ENCODE measurements at places on chromosomes 7 and 10.

DNA sequence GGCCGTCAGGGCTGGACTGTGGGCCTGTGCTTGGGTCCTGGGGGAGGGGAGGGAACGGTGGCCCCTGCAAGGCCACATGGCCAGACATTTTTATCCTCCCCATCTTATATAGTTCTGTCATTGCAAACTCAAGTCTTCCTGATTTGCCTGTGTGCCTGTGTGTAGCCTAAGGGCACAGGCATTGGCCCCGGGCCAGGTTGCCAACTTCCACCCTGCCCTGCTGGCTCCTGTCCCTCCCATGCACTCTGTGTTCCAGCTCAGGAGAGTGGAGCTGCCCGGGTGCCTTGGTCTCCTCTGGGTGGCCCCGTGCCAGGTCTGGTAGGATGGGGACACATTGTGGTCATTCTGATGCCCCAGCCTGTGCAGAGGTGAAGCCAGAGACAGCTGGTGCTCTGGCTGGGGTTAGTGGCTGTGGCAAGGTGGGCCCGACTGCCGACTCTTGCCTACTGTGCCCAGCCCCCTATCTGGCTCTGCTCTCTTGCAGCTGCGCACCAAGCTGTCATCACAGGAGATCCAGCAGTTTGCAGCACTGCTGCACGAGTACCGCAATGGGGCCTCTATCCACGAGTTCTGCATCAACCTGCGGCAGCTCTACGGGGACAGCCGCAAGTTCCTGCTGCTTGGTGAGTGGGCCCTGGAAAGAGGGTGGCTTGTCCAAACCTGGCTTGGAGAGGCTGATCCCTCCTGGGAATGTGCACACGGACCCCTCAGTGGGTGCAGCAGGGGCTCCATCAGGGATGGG is 14.8 kb downstream of the NACAD start:
- no peak for DNase-seq

- DNase-seq, result no peak
These were observed 3.2 kb upstream of the CLDN4 start for GRCh38 chr7:73827567-73828106.

GRCh38 chr7:50560865-50561351 is 4.3 kb downstream of the DDC start:
- no peak for DNase-seq

DNA sequence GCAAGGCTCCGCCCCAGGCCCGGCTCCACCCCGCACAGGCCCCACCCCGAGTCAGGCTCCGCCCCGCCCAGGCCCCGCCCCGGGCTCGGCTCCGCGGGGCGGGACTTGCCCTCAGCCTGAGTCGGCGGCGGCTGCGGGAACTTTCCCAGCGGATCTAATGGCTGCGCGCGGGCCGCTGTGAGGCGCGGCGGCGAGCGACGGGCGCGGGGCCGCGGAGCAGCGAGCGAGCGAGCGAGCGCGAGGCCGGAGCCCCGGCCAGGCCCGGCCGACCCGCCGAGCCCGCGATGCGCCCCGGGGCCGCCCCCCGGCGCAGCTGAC is at the start of gene INPP5A:
Gene INPP5A, plus strand, starts transcription at position 104 of the 318 bp plus-strand sequence. CDS start 310 bp downstream, outside the sequence.
- no peak for DNase-seq

GRCh38 chr7:151856098-151856497 is 20.8 kb downstream of the PRKAG2 start:
- no peak for DNase-seq

DNA sequence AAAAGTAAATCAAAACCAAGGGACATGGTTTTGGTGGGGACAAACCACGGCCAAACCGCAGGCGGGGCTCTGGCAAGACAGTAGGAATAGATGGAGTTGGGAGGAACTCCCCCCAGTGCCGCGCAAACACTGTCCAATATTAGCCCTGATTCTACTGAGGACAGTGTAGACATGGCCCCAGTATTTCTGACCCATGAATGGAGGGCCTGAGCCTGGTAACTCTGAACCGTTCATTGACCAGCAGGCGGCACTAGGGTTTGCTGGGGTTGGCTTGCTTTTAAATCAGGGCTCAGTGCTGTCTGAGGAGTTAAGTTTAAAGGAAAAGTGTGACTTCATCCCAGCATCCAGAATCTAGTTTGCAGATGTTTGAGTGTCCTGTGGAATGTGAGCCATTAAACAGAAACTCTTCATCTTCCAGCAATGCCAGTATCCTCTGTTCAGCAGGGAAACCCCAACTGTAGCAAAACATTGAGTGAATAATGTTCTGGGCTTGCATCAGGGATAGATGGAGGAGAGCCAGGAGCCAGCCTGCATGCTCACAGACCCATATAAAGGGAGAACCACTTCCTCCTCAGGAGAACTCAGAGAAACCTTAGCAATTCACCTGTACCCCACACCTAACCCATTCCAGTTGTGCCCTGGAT is 147.4 kb upstream of the PRSS58 start:
- DNase-seq, result no peak

DNA sequence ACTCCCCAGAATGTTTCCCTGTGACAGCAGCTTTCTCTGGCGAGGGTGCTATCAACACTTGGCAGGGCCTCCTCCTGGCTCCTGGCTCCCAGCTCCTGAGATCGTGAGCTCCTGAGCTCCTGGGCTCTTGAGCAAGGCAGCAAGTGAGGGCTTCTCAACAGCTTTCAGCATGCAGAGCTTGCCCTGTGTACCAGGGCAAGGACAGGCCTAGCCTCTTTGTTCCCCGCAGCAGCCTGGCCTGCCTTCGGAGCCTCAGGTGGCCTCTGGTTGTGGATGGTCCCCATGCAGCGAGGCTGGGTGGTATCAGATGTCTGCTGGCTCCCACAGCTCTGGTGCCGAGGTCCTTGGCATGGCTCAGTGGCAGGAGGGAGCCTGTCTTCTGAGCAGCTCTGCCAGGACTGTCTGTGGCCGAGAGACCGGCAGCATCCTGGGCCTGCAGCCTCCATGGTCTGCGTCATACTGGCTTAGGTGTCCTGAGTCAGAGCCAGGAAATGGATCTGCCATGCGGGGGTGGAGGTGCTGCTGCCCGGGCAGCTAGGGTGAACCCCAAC is 44.2 kb downstream of the ZMIZ1 start:
- peak; percentile 74 for DNase-seq

DNA sequence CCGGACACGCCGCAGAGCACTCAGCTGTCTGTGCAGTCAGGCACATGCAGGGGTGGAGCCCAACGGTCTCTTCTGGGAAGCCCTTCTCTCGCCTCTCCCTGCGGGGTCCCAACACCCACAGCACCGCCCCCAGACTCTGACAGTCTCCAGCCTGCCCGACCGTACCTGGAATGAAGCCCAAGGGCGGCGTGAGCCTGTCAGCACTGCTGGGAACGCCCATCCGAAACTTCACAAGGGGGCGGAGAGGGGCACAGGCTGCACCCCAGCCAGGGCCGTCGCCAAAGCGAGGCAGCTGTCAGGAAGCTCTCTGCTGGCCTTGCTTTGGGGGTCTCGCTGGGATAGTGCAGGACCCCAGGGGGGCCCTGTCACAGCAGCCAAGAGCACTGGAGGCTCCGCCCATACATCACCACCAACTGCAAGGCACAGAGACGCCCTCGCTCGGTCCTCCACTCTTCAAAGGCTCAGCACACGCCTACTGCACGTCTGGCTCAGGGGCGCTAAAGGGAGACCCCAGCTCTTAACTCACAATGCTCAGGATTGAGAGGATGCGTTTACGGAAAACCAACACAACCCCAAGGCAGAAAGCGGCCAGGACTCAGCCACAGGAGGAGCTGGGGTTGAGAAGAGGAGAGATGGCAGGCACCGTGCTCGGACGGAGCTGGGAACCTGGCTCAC is 30.9 kb downstream of the MAD1L1 start:
- no peak for DNase-seq

GRCh38 chr7:37714606-37715005 is 31.0 kb downstream of the GPR141 start:
- no peak for DNase-seq

DNA sequence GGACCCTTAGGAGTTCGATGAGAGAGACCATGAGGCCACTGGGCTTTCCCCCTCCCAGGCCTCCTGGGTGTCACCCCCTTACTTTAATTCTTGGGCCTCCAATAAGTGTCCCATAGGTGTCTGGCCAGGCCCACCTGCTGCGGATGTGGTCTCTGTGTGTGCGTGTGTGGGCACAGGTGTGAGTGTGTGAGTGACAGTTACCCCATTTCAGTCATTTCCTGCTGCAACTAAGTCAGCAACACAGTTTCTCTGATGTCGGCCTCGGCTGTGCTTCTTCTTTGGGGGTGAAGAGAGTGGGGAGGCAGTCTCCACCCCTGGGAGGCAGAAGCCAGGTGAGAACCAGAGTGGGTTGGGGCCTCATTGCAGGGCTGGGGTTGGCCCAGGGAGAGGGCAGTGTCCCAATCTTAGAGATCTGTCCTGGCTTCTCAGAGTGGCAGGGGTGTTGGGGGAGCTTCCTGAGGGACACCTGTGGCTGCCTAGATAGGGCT is 1.5 kb downstream of the PVRIG start:
- DNase-seq, result no peak

GRCh38 chr10:76080991-76081390 is 649.6 kb downstream of the LRMDA start:
- DNase-seq, result peak; percentile 36

GRCh38 chr10:12350167-12350872 is 973 bp downstream of the CAMK1D start:
- peak; percentile 30 for DNase-seq

- DNase-seq, result no peak
These were observed 426.4 kb downstream of the TYW1 start for GRCh38 chr7:67423065-67423464.

DNA sequence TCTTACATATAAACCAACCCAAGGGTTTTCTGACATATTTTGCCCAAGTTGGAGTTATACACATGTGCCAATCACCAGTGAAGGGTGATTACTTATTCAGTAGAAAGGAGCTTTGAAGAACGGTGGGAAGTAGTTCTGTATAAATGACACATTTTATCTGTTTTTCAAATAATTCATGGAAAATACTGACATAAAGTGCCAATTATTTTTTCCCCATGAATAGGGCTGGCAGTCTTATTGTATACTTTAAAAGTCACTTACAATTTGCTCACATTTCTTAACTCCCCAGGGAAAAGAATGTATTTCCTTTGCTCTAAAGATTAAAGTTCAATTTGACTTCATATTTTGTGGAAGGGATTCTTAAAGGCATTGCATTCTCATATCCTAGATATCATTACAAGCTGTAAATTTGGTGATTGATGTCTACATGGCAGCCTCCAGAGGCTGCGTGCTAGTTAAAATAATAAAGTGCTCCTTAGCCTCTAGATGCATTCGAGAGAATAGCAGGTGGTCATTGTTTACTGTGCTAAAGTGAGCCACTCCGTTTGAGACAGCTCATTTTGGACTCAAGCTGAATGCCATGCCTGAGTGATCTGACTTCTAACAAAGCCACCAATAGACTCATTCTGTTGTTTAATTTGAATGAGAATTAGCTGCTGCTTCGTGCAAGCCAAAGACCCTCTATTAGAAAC is 148.8 kb upstream of the NRP1 start:
- DNase-seq, result no peak

- no peak for DNase-seq
These were observed 36.7 kb upstream of the HDAC9 start for GRCh38 chr7:18458830-18459229.

- DNase-seq, result no peak
These were observed 27.8 kb downstream of the IL2RA start for GRCh38 chr10:6034371-6034770.

GRCh38 chr7:25294624-25295023 is 66.3 kb upstream of the NPVF start:
- DNase-seq, result no peak

DNA sequence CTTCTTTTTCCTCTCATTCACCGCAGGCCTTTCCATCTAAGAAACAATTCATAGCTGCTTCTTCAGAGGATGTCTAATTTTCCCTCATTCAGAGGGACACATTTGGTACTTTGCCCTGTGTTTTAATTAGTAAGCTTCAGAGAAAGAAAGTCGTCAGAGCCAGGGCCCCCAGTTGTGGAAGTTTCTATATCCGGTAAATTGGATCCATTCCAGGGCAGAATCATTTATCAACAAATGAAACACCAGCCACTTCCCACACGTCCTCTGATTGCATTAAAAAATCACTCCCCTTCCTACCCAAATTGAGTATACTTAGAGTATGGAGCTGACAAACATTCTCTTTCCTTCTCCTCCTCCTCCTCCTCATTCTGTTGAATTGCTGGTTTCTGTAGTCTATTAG is 205.8 kb upstream of the HDAC9 start:
- DNase-seq, result no peak

GRCh38 chr10:132422903-132423825 is 26.2 kb downstream of the PWWP2B start:
- peak; percentile 27 for DNase-seq

DNA sequence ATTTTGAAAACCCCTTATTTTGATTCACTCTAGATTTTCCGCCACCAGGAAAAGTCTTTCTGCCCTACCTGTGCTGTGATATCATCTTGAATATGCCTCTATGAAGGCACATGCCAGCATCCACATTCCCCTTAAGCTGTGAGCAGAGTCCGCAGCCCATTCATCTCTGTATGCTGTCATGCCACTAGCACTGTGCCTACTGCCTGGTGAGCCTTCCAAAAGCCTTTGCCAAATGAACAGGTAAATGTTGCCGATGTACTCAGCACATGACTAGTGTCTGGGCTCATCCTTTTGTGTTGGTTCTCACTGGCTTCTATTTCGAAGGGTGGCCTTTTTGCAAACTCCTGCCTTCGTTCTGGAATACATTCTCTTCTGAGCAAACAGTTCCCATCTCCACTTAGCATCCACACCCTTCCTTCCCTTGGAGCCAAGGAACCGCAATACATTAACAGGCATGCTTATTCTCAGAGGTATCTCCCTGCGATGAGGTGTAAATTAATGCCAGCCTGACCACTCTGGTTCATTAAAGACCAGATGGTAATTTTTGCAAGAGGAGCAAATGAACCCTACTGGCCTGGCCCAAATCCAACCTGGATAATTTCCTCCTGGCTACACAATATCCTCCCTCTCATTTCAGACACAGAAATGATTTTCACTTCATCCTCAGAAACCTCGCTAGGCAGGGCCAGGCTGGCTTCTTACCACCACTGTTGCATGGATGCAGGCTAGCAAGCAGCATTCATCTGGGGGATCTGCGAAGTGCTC is 339.7 kb upstream of the NFE2L3 start:
- DNase-seq, result no peak
